ENCODE measurements at places on chromosomes 11 and 22.

- DNase-seq = no peak
Observed at GRCh38 chr22:19434829-19435580, 2.7 kb downstream of the MRPL40 start.

DNA sequence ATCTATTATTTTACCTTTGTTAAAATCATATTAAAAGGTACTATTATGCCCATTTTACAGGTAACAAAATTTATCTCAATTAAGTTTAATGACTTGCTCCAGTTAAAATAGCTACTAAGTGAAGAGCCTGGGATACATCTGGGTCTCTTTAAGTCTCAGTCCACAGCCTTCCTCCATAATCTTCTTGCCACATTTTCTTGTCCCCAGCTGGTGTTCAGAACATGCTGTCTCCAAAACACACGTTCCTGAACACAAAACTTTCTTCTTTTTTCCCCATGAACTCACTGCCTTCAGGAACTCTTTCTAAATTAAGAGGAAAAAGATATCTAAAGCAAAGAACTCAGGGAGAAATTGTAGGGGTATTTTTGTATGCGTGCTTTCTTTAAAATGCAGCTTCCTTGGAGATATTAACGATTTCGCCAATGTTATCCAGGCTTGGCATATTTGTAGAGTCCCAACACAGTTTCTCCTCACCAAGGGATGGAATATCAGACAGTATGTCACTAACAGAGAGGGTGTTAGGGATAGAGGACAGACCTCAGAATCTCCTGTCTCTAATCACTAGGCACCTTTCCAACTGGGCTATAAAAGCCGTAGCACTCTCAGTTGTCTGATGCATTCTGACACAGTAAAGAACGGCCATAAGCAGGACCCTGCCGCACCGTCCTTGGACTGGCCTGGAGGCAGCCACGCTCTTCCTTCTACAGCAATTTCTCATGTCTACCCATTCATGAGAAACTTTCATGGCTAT, 232.8 kb upstream of the BLID start:
- DNase-seq = no peak

DNA sequence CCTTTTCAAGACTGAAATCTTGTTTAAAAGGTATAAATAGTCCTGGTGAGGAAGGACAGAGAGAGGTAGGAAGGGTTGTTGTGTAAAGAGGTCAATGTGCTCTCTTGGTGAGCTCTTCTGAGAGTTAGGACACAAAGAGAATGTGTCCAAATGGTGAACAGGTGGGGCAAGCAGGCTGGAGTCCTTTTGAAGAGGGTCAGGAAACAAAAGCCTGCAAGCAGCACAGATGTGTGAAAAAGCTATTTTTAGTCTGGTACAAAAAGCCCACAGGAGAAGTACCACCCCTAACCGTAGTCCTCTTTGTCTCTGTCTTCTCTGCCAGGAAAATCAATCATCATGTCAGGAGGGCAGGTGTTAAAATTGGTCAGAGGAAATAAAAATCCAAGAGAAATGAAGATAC, 54.4 kb upstream of the SYN3 start:
- no peak for DNase-seq

DNA sequence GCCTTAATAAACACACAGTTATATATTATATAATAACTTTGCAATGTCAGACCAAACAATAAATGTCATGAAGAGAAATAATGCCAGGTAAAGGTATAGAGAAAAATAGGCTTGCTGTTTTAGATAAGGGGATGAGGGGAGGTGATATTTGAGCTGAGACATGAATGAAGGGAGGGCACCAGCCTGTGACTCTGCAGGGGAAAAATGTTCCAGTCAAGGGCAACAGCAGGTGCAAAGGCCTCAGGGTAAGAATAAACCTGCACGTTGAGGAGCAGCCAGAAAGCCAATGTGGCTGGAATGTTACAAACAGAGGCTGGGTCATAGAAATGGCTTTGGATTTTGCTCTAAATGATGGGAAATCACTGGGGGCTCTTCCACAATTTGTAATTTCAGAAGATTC, 519.6 kb downstream of the SOX6 start:
- no peak for DNase-seq

GRCh38 chr11:96303980-96304379, 39.0 kb downstream of the MAML2 start:
- DNase-seq = no peak

DNA sequence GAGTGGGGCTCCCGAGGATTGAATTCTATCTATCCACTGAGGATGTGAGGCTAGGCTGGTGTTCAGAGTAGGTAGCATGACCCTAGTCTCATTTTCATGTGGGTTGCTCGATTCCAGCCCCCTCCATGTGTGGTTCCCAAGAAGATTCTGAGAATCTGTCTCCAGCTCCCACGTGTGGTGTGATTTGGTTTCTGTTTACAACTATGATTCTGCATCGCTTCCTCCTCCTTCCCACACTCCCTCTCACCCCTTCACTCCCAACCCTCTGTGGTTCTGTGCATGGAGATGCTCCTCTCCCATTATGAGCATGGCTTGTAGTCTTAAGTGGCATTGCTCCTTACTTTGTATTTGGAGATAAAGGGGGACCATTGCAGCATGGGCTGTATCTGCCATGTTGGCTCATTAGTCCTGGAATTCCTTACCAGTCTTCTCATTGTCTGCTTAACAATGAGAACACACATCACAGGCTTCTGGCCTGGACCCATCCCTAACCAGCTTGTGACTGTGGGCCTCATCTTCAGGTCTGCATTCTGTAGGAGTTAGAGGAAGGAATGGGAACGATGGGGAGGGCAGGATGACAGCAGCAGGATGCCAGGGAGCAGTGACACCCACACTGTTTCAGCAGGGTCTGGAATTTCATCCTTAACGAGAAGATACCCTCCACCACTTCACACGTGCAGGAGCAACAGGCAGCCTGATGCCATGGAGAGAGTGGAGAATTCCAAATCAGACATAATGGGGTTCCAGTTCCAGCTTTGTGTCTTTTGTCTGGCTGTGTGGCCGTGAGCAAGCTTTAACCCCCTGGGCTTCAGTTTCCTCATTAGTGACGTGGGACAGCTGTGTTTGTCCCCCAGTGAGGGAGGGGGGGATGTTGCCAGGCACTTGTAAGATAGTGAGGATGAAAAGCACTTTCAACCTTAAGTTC, 86.0 kb downstream of the CCDC81 start:
- DNase-seq = peak; percentile 42

DNA sequence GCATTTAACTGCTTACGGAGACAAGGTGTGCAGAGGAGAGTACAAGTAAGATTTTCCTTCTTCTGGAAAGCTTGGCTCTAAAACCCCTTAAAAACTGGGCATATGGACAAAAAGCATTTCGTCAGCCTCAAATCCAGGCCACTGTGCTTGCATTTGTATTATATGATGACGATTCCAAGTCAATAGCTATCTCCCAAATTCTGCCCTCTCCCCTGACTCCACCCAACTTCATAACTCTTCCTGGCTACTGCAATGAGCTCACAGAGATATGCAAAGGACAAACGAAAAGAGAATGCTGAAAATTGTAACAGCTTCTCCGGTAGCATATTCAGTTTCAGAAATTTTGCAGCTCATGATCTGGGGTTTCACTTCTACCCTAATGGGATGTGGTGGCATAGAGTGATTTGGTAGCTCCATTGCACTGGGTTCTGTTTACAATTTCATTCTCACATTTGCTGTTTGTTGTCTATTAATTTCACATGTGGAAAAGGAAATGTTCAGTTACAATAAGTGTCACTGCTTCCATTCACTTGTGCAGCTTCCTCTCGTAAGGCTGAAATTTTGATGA, 45.6 kb upstream of the CHRM4 start:
- no peak for DNase-seq

DNA sequence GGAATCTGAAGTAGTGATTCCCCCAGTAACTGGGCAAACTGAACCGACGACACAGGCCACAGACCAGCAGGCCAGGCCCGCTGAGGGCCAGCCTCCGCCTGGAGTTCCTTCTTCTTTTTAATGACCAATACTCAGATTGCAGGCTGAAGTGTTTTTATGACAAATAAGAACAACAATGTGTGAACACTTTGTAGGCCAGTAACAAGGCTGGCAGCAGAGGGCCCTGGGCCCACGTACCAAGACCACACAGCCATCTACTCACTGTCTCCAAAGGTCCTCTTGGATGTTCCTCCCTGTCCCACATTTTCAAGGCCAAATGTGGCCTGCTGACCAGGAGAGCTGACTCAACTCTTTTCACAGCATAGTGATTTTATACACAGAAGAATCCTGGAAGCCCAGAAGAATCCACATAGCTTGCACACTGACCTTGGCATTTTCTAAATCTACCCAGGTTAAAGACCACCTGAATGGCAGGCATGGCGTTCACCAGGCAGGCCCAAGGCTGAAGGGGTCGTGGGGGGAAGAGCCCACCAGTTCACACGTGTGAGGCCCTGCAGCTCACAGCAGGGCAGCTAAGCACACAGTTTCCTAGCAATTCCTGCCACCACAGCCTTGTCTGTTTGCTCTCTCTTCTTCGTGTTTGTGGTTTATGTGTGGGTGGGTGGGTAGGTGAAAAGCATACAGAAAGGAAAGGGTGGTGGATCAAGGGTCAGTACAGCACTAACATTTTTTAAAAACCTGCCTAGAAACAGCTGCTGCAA, 13.3 kb downstream of the SMCO4 start:
- DNase-seq = peak; percentile 18

- DNase-seq = no peak
Observed at GRCh38 chr11:103862802-103863174, 173.7 kb upstream of the DDI1 start.

DNA sequence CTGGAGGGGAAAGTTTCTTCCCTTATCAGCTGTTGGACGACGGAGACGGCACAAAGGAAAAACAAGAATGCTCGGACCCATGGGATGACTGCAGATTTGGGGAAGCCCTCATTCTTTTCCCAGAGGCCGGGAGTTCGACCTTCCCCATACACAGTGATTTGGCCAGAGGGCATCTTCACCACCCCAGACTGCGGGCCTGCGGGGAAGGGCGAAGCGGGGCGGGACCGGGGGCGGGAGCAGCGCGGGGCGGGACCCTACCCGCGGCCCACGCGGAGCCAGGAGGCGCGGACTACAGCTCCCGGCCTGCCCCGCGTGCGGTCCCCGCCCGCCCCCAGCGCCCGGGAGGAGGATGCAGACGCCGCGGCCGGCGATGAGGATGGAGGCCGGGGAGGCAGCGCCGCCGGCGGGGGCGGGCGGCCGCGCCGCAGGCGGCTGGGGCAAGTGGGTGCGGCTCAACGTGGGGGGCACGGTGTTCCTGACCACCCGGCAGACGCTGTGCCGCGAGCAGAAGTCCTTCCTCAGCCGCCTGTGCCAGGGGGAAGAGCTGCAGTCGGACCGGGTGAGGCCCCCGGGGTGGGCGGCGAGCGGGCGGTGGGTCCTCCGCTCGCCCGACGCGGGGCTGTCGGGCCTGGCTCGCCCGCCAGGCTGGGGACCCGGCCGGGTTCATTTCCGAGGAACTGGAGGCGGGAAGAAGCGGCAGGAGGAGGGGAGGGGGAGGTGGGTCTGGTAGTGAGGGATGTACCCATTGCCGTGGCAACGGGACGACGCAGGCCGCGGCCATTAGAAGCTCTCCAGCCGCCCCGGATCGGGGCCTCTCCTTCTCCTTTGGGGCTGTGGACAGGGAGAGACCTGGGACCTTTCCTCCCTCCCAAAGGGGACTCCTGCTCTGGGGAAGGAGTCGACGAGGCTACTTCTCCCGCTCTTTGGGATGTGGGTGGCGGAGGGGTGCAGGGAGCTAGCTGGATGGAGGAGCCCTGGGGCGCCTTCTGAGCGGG, at the start of gene KCTD17:
Gene KCTD17, plus strand, starts transcription at position 352 of the 995 bp plus-strand sequence. Its CDS starts 19 bp downstream, at position 371.
- peak; percentile 78 for DNase-seq

- no peak for DNase-seq
Observed at GRCh38 chr11:30956751-30957150, 370.6 kb upstream of the MPPED2 start.

GRCh38 chr11:79960461-79960860, 519.6 kb upstream of the TENM4 start:
- DNase-seq = no peak

DNA sequence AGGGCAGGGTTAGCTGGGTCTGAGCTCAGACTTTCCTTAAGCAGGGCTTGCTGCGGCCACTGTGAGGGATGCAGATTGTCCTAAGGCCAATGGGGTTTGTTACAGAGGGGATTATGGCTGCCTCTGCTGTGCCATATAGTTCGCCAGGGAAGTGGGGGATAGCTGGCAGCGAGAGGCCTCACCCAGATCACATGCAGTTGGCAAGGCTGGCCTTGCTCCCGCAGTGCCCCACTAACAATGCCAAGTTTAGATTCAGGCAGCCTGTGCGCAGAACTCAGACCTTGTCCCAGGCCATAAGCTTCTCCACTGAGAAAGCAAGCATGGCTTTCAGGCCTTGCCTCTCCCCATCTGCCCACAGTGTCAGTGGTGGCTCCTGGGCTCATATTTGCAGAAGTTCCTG, 4.7 kb upstream of the APOL2 start:
- no peak for DNase-seq

GRCh38 chr11:66291303-66291705, 390 bp upstream of the TMEM151A start:
- DNase-seq = no peak

DNA sequence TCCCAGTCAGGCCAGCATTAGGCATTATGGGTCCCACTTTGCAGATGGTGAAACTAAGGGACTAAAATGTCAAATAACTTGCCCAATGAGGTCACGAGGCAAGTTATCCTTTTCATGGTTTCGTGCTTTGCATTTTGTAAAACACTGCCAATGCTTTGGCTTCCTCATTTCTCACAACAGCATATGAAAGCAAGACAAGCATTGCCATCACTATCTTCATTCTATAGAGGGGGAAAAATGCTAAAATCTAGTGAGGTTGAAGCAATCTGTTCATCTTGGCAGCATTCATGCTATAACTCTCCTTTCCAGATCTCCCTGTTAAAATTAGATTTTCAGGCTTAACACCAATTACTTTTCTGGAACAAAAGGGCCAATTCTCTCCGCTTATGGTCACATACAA, 14.8 kb downstream of the FAM181B start:
- DNase-seq = no peak

GRCh38 chr11:94822080-94822479, 53.9 kb downstream of the AMOTL1 start:
- no peak for DNase-seq

- no peak for DNase-seq
Observed at GRCh38 chr11:72606748-72607468, 67.3 kb downstream of the PDE2A start.

- no peak for DNase-seq
Observed at GRCh38 chr11:121631456-121631855, 178.7 kb upstream of the SORL1-AS1 start.

DNA sequence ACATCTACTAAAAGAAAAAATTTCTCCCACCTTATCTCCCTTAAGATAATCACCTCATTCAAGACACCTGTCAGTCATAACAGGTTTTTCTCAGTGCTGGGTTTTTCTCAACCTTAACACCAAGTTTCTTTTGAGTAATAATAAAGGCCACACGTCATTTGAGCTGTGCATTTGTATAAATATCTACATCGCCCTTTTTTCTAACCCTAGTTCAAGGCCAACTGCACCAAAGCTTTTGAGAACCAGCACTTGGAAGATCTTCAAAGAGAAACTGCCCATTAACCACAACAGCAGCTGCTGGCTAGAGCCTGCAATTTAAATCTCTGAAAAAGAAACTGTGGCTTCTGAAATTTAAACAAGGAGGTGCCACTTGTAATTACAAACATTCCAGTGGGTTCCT, 6.9 kb downstream of the CADM1 start:
- DNase-seq = no peak
